ENCODE measurements at places on chromosomes 7 and 10. TPM values are rescaled to one million over a fixed set of nuclear protein-coding genes. Genes with fewer than 3 reads are reported as not detected.

Gene CCL24
- polyA plus RNA-seq, result not detected

Gene OR2A1
- 0.44 TPM for polyA plus RNA-seq

Gene MYOF
- 29.1 TPM for polyA plus RNA-seq

Gene JCAD
- 35.9 TPM for polyA plus RNA-seq

Gene NPFFR1
- 0.12 TPM for polyA plus RNA-seq

Gene ATOH7
- polyA plus RNA-seq, result 0.95 TPM

Gene SPAM1
- not detected for polyA plus RNA-seq

Gene FAM25A
- polyA plus RNA-seq, result not detected

Gene SAMD9
- 7.4 TPM for polyA plus RNA-seq

DNA sequence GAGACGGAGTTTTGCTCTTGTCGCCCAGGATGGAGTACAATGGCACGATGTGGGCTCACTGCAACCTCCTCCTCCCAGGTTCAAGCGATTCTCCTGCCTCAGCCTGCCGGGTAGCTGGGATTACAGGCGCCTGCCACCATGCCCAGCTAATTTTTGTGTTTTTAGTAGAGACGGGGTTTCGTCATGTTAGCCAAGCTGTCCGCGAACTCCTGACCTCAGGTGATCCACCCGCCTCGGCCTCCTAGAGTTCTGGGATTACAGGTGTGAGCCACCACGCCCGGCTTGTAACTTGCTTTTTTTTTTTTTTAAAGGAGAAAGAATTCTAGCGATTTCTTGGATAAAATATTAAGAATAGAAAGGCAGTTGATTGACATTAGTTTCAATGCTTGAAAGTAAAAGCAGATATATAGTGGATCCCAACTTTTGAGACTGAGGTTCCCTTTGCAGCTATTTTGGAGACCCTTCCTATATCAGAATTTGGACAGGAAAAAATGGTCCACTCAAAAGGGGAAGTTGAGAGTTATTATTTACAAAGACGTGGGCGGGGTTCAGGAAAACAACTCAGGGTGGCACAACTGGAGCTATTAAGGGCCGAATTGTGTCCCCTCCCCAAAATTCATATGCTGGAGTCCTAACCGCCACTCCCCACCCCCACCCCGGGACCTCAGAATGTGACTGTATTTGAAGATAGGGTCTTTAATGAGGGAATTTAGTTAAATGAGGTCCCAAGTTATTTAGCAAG is 1.3 kb upstream of the ERCC6 start:
- no peak for DNase-seq

DNA sequence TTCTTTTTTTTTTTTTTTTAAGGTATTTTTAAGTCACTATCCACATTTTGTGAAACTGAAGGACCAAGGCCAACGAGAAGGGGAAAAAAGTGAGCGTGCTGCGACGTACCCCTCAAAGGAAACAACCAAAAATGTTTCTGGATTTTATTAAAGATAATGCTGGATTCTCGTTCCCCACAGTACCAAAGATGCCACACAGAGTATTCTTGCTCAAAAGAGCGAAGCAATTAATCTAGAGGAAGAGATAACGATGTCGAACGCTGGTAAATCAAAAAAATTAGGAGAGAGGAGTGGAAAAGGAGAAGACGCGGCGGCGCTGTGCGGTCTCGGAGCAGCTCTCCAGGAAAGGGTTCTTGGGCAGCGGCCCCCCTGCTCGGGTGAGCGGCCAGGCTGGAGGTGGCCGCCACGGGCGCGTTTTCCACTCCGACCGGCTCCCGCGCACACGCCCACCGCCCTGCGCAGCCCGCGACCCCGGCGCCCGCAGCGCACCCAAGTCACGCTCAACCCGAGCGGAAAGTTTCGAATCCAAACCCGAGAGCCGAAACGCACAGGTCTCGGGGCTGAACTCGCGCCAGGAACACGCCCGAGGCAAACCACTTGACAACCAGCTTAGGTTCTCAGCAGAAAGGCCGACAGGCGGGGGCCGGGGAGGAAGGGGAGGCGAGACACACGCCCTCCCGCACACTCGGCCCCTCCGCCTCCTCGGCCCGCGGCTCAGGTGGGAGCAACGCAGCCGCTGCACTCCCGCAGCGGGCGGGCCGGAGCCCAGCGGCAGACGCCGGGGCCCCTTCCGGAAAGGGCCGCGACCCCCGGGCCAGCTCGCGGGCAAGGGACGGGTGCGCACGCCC is 989 bp downstream of the SRPK2 start:
- no peak for DNase-seq

- DNase-seq, result no peak
Measured at GRCh38 chr10:57015595-57016318, 654.7 kb upstream of the ZWINT start.

GRCh38 chr10:3754727-3755439 is 30.1 kb downstream of the KLF6 start:
- DNase-seq, result no peak

DNA sequence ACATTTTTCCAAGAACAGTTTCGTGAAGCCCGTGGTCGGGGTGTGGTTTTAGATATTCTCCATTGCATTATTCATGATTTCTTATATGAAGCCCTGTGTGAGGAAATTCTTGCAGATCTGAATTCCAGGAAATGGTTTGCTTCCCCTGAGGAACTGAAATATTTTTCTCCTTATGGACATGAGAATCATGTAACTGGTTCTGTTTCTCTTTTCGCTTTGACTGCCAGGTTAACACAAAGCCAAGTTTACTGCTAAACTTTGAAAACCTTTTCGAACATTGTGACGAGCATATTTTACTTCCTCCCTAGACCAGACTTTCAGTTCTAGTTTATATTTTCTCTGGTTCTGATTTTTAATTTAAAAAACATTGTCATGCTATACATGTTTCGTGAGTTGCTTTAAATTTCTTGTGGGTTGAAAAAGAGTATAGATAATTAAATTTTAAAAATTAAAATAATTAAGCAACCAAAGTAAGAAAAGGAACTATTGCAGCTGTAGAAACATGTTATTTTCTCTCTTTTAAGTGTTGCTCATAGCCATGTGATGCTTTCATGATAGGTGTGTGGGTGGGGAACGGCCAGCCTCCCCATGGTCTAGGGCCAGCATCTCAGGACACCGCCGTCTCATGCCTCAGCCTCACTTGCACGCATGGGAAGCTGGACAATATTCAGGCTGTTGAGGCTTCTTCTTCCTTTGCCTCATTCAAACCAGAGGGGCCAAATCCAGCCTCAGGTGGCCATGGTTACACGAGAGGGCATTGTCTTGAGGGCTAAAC is 97.1 kb downstream of the CREB5 start:
- no peak for DNase-seq

- DNase-seq, result no peak
Measured at GRCh38 chr7:2782121-2782520, 62.0 kb downstream of the GNA12 start.

DNA sequence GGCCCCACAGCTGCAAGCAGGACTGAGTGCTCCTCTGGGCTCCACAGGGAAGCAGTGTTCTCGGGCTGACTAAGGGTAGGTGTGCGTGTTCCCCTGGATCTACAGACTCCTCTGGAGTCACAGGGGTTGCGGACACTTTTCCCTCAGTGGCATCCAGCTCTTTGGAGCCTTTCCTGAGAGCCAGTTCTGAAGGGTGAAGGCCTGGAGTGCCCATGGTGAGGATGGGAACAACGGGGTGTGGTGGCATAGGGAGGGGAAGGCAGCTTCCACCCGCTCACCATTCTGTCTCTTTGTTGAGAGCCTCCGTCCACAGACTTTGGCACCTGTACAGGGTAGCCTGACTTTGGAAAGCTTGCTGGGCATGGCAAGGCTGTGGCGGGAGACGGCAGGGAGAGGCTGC is 104.1 kb upstream of the PCBD1 start:
- DNase-seq, result no peak

All from right renal cortex interstitium (tissue), 3 donors.